AML-193 (cell line): ENCODE measurements at places on chromosomes 6 and 20.

- no peak for DNase-seq
Observed at GRCh38 chr6:10300071-10300470, 114.8 kb downstream of the TFAP2A start.

DNA sequence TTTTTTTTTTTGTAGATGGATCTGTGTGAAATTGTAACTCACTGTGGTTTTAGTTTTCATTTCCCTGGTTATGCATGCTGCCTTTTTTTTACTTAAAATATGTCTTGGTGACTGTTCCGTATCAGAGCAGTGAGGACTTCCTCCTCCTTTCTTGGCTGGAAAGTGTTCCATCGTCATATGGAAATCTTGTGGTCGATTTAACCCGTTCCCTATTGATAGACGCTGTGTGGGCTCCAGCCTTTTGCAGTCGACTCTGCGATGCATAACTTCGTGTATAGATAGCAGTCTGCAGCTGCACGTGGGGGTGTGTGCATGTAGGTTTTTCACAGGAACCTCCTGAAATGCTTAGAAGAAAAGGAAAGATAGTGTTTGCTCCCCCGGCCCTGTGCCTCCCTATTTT, 28.1 kb upstream of the PNPLA1 start:
- peak; percentile 73 for DNase-seq

- no peak for DNase-seq
Observed at GRCh38 chr6:163782436-163783003, 368.0 kb downstream of the QKI start.

- no peak for DNase-seq
Observed at GRCh38 chr6:157139054-157139708, 184.1 kb downstream of the TMEM242 start.

DNA sequence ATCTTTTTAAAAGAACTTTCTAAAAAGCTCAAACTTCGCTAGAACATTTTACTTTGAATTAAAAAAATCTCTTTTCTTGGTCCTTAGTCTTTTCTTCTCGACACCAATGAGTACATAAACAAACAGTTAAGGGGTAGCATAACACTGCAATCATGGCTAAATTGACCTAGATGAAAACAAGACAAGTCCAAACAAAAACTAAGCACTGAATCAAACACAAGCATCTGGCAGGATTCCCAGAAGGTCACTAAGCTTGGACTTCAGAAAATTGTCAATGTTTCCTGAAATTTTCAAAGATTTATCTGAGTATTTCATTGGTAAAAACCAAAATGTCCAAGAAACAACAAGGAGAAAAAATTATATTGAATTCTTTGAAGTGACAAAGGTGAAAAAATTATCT, 5.0 kb downstream of the COL21A1 start:
- no peak for DNase-seq

DNA sequence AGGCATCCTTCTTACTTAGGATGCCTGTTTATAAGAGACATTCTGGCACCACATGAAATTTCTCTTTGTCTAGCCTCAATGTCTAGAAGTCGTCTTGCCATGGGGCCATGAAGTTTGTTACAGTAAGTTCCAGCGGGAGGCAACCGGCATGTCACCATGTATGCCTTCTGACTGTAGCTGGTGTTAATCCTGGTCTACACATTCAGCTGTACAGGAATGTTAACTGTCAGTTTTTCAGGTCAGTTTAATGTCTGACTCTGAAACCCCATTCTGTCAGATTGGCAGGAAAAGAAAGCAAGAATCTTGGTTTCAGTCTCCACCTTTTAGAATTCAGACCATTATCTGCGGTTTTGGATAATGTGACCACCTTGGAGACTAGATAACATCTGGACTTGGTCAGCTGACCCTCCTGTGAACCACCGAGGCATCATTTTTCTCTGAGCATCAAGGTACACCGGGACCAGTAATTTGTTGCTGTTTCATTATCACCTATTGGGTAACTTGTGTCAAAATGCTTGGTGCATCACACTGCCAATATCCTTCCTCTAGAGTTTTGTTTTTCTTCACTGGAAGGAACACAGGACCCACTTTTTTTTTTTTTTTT, 228.7 kb downstream of the DOK5 start:
- no peak for DNase-seq

DNA sequence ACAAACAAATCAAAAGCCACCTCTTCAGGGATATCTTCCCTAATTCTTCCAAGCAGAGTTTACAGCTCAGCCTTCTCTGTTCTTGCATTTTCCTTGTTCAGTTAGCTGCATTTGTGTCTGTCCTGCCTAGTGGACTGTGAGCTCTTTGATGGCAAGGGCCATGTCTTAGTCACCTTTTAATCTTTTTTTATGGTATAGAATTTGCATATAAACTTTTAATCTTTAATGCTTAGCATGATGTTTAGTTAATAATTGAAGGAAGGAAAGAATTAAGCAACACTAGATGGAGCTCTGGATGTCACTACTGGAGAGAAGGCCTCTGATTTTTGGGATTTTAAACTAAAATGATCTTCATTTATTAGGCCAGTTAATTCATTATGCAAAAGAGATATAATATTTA, 12.1 kb downstream of the PPP2R5D start:
- DNase-seq: no peak

DNA sequence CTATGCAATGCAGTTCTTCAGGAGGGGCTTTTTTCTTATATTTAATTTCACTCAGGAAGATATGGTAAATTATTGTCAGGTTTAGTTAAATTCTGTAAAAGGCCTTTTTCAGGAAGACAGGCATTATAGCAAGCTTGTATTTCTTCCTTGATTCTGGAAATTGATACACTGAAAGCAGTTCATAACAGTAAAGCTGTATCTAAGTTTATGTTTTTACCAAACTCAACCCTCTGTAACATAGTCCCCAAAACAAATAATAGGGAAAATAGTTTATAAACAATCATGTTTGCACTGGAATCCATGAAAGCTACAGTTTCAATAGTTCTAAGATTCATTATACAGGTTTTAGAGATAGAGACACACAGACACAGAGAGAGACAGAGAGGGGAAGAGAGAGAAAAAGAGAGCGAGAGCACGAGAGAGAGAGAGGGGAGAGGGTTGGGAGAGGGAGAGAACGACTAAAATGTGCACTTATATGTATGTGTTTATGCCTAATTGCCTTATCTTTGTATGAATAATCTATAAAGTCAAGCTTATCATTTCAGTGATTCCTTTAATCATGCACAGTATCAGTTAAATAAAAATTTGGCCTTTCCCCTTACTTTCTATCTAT, 454.4 kb downstream of the RFPL4B start:
- no peak for DNase-seq

GRCh38 chr20:36154700-36155628, at the start of gene EPB41L1:
Gene EPB41L1, plus strand, starts transcription at chr20:36154740. Its CDS starts 19,038 bp downstream, at chr20:36173778.
- DNase-seq: no peak

GRCh38 chr6:151240036-151240685, 394 bp downstream of the AKAP12 start:
- DNase-seq: no peak

GRCh38 chr6:129643176-129643575, 66.8 kb downstream of the ARHGAP18 start:
- DNase-seq: no peak

- DNase-seq: no peak
Observed at GRCh38 chr6:105726902-105727655, 324.2 kb upstream of the PREP start.

DNA sequence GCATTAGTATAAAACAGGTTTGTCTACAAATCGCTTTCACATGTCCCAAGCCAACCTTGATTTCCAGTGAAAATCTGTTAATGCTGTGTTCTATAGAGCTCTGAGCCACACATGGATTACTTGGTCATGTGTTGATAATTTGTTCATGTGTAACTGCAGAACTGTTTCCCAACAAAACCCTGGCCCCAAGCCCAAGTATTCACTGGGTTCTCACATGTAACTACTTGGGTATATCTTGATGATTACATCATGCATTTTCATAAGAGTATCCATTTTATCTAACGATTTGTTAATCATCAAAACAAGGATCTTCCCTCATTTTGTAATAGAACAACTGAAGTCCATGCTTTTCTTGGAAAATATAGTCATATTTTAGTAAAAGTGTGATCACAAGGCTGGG, 657.6 kb downstream of the PRKN start:
- no peak for DNase-seq

DNA sequence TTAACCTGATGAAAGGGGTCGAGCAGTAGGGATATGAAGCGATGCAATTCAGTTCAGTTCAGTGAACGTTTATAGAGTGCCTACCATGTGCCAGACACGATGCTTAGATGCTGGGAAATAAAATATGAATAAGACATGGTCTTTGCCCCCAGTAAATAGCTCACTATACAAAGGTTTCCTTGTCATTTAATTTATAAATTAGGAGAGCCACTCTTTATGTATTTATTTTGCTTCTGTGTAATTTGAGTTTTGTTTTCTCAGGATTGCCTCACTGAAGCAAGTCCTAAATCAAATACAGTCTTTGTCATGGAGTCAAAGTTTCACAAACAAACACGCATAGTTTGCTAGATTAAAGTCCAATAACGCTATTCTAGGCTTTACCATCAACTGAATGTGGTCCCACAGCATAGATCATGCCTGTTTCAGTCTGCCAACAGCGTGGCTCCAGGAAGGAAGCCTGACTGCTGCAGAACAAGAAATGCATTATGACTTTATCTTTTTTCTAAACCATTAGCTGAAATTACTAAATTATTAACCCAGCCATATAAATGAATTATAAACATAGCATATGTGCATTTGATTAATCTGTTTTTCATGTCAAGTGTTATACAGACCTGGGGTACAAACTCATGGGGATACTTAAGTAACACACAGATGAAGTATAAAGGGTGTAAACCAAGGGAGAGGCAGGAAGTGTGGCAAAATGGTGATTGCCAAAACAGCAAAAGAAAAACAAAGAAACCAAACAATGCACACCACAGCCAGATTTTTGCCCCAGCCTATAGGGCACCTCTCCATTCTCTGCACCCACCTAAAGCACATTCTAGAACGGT, 29.8 kb upstream of the CCN2 start:
- DNase-seq: no peak

- no peak for DNase-seq
Observed at GRCh38 chr6:108277295-108277694, 16.5 kb upstream of the SNX3 start.

GRCh38 chr6:129623008-129623732, 86.8 kb downstream of the ARHGAP18 start:
- DNase-seq: no peak

DNA sequence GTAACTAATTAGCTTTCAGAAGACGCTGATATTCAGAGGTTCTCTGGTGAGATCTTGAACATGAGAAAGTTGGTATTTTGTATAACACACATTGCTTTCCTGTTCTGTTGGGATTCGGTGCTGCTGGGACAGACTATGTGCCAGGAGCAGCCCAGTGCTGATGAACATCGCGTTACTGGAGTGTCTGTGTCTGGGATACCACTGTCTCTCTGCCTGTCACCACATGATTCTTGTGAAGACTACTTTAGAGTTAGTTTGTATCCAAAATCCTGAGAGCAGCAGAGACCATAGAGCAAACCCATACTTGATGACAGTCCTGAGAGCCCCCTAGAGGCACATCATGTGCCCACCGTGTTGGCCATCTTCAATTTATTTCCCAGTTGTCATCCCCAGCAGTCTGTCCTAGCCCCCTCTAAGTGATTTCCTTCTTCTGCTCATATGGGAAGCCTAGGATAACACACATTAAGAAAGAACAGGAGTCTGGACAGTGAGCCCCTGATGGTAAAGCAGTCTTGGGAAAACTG, 41.8 kb upstream of the TINAG start:
- no peak for DNase-seq

GRCh38 chr6:42332916-42333315, 115.3 kb upstream of the MRPS10 start:
- DNase-seq: peak; percentile 66

- DNase-seq: peak; percentile 96
Observed at GRCh38 chr6:144150710-144151657, 667 bp downstream of the STX11 start.

DNA sequence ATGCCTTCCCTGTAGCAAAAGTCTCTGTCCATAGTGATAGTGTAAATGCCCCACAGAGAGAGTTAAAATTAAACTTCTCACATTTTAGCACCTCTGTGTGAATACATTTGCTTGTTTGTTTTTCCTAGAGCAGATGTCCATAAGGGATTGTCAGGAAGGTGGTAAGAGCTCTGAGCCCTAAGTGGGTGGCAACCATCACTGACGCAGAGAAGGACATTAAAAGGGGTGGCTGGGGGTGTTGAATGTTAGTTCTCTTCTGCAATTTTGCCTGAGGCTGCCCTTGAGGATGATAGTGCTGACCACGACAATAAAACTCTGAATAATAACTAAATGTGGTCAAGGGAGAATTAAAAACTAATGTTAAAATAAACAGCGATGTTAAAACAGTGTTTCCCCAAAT, 174.3 kb upstream of the ID4 start:
- DNase-seq: no peak

- peak; percentile 82 for DNase-seq
Observed at GRCh38 chr20:44646023-44646640, 5.4 kb downstream of the ADA start.

DNA sequence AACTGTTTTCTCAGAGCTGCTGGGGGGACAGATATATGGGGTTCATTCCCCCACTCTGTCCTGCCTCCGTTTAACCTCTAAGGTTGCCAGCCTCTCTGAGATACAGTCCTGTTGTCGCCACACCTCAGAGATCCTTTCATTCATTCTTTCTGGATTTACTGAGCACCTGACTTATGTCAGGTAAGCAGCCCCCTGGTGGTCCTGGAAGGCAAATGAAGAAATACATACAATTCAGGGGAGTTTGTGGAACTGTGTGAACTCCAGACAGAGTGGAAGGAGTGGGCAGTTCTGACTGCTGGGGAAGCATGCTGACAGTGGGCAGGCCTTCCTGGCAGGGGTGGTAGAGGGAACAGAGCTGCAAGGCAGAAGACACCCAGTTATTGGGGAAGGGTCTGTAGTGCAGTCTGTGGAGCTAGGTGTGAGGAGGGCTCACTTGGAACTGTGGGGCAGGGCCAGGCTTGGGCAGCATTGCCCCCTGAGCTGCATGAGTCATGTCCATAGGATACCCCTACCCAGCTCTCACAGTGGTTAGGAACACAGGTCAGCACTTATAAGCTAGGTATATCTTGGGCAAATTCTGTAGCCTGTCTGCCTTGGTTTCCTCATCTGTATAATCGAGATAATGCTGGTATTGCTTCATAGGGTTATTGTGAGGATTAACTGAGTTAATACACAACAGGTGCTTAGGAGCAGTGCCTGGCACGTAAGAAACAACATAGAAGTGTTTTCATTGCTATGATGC, 12.8 kb upstream of the SGK2 start:
- DNase-seq: no peak

GRCh38 chr6:156510242-156510641, 266.9 kb upstream of the ARID1B start:
- DNase-seq: no peak
